ENCODE measurements at places on chromosomes 11 and 22. TPM values are rescaled to one million over a fixed set of nuclear protein-coding genes. Genes with fewer than 3 reads are reported as not detected.

PLAAT3 gene
- total RNA-seq: 61.1 TPM

OR5B21 gene
- not detected for total RNA-seq

ARHGAP20 gene
- total RNA-seq: 0.54 TPM

CLP1 gene
- 25.2 TPM for total RNA-seq

MMP8 gene
- not detected for total RNA-seq

CASP12 gene
- total RNA-seq: not detected

TENM4 gene
- total RNA-seq: 7.3 TPM

LAMTOR1 gene
- 112 TPM for total RNA-seq

SAC3D1 gene
- 31.1 TPM for total RNA-seq

PGA5 gene
- total RNA-seq: 0.12 TPM

ASPHD2 gene
- total RNA-seq: 10.0 TPM

MUC5AC gene
- not detected for total RNA-seq

ZNF215 gene
- total RNA-seq: 18.8 TPM

AQP11 gene
- 1.7 TPM for total RNA-seq

GPR83 gene
- total RNA-seq: 0.17 TPM

GTSE1 gene
- 26.3 TPM for total RNA-seq

DGAT2 gene
- 2.6 TPM for total RNA-seq

MS4A14 gene
- not detected for total RNA-seq

WBP2NL gene
- 0.14 TPM for total RNA-seq

FANCF gene
- 31.8 TPM for total RNA-seq

MYBPC3 gene
- not detected for total RNA-seq

SLC17A6 gene
- total RNA-seq: 0.31 TPM

APOBEC3G gene
- total RNA-seq: 2.6 TPM

TRPT1 gene
- 40.6 TPM for total RNA-seq

IRAG1 gene
- total RNA-seq: 2.5 TPM

LDLRAD3 gene
- total RNA-seq: 19.4 TPM

GNAZ gene
- total RNA-seq: 11.1 TPM

GAL3ST3 gene
- 48.0 TPM for total RNA-seq

YPEL4 gene
- total RNA-seq: 0.82 TPM

SOX10 gene
- 2.3 TPM for total RNA-seq

DEUP1 gene
- total RNA-seq: 0.63 TPM

GAS2L1 gene
- total RNA-seq: 4.9 TPM

GALNT18 gene
- 12.2 TPM for total RNA-seq

JAML gene
- total RNA-seq: 0.12 TPM

MS4A10 gene
- not detected for total RNA-seq

IL17REL gene
- 0.31 TPM for total RNA-seq

NADSYN1 gene
- 54.9 TPM for total RNA-seq

CHKB gene
- total RNA-seq: 67.0 TPM

NEU3 gene
- 25.9 TPM for total RNA-seq

TRIM66 gene
- 1.9 TPM for total RNA-seq

CCDC73 gene
- not detected for total RNA-seq

NECTIN1 gene
- total RNA-seq: 48.4 TPM

NRGN gene
- 0.24 TPM for total RNA-seq

MRGPRX2 gene
- total RNA-seq: not detected

IGLL1 gene
- total RNA-seq: not detected

C1QTNF4 gene
- 6.6 TPM for total RNA-seq

OR10A2 gene
- not detected for total RNA-seq

OPCML gene
- 4.4 TPM for total RNA-seq

OMP gene
- total RNA-seq: not detected

TMEM126B gene
- total RNA-seq: 93.0 TPM

SAA1 gene
- total RNA-seq: not detected

HTR3B gene
- total RNA-seq: not detected

SIK3 gene
- 27.8 TPM for total RNA-seq

NTM gene
- total RNA-seq: 14.6 TPM

HEPN1 gene
- total RNA-seq: not detected

OR52N5 gene
- total RNA-seq: not detected

Data from GM23338 (cell line).